ACHN (cell line): ENCODE measurements at places on chromosomes 4 and X.
A peak's percentile ranks its signal among the peaks of the same experiment; 100 is the strongest.

DNA sequence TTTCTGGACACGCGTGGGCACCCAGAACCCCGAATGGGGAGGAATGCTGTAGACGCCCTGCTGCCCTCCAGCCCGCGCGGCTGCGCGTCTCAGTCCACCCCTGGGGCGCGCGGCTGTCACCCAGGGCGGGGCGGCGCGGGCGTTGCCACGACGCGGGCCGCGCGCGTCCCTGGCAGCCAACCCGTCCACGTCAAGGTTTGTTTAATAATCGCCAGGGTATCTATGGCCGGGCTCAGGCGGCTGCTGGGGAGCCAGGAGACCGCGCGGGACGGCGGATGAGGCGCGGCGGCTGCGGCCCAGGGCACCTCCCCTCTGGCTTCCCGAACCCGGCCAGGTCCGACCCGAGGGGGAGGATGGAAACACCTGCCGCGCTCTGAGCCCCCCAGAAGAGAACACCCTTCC, at the start of gene SPATA18:
SPATA18 (plus strand) TSS at position 92 of the 402 bp plus-strand sequence. CDS start 401 bp downstream, outside the sequence.
- peak; percentile 43 for DNase-seq

- DNase-seq: no peak
Measured at GRCh38 chr4:36439556-36439955, 158.1 kb downstream of the DTHD1 start.

DNA sequence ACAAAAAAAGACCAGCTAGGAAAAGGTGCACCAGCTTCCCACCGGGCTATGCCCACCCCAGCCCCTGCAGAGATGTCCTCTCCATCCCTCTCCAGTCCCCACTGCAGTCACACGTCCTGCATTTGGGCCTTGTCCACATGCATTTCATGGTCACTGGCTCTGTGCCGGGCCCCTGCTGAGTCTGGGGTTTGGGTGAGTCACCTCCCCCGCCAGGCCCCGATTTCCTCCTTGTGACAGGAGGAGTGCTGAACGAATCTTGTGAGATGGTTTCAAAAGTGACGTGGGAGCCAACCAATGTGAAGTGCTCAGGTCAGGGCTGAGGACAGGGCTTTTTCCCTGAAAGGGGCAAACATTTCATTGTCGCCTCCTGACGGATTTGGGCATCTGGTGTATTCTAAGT, 7.1 kb downstream of the CPZ start:
- DNase-seq: peak; percentile 93

DNA sequence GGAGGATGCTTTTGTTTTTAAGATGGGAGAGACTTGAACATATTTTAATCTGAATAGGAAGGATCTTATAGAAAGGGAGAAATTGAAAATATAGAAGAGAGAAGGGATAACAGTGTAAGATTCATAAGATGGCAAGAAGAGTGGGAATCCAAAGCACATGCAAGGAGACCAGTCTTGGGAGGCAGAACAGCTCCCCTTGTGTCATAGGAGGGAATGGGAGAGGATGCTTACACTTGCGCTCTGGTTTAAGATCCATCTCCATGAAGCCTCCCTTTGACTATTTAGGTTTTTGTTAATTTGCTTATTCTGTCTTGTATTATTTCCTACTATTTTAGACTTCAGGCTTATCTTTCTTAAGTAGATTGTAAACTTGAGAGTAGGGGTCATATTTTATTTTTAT, 42.7 kb downstream of the KIF4A start:
- no peak for DNase-seq

DNA sequence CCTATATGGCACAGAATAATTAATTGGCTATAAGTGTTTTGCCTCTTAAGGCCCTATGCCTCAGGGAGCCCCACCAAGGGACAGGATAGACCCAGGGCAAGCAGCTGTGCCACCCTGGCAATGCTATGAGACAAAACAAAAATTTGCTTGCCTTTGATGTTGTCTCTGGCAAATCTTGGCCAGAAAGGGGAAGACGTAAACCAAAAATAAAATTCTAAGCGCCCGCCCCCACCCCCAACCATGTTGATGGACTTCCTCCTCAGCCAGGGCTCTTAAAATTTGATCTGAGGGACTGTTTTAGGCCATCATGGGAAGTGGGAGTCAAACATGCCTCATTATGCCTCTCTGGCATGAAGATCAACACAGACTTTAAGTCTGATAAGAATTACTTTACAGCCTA, 130.5 kb upstream of the APOOL start:
- no peak for DNase-seq

GRCh38 chr4:181008164-181008563, 1235.0 kb upstream of the TENM3 start:
- peak; percentile 94 for DNase-seq

- no peak for DNase-seq
Measured at GRCh38 chrX:21781525-21781924, 23.6 kb upstream of the SMPX start.

GRCh38 chrX:84044051-84044450, 143.9 kb downstream of the RPS6KA6 start:
- DNase-seq: no peak

- no peak for DNase-seq
Measured at GRCh38 chr4:156521631-156522030, 450.0 kb downstream of the PDGFC start.

- no peak for DNase-seq
Measured at GRCh38 chrX:45421806-45422205, 221.1 kb upstream of the DIPK2B start.

GRCh38 chr4:10198365-10198764, 81.8 kb upstream of the WDR1 start:
- no peak for DNase-seq

DNA sequence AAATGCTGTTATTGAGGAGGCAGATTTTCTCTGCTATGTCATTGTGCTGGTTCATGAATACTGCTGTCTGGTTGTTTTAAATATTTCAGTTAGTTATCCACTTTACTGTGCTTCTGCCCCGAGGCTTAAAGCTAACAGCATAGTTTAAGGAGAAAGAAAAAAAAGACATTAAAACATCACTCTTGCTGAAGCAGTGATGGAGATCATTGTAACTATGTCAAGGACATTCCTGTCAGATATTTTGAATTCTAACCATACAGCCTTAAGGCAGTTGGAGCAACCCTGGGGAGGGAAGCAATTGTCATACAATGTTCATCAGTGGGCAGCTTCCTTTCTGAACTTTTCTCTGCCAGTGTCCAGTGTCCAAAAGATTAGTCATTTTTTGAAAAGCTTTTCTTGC, 199.0 kb upstream of the DDX53 start:
- peak; percentile 13 for DNase-seq

GRCh38 chrX:110531873-110532580, 173.4 kb downstream of the RTL9 start:
- no peak for DNase-seq

GRCh38 chrX:20727447-20727846, 460.7 kb upstream of the RPS6KA3 start:
- DNase-seq: no peak

DNA sequence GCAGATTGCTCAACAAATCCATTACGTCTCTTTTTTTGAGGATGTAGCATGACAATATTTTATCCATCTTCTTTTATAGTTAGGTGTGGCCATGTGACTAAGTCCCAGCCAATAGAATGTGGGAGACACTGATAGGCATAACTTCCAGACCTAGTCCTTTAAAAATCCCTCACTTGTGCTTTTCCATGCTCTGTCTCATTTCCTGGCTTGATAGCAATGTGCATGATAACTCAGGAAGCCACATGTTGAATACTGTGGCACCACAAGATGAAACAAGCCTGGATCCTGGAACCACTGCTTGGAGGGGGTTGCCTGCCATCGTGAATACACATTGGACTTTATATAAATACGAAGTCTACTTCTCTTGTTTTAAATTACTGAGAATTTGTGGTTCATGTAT, 184.0 kb upstream of the NEIL3 start:
- DNase-seq: no peak

DNA sequence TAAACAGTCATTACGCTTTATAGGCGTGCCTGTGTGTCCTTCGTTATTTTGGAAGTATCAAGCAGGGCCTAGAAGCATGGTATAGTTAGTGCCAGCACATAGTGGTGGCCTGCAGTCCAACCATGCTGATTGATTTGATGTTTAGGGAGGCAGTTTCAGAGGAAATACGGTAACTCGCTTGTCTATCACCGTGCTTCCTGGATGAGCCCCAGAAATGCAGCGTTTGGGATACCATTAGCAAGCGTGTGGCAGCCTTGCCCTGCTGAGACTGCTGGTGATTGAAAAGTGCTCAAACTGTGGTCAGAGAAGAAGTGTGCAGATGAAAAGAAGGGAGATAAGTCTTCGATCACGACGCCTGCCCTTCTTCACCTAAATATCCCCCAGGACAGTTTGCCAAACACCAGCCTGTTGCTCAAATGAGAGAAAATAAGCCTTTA, 158.4 kb downstream of the CHIC2 start:
- peak; percentile 44 for DNase-seq

- DNase-seq: peak; percentile 67
Measured at GRCh38 chr4:164169591-164169990, 584.3 kb upstream of the SMIM31 start.

DNA sequence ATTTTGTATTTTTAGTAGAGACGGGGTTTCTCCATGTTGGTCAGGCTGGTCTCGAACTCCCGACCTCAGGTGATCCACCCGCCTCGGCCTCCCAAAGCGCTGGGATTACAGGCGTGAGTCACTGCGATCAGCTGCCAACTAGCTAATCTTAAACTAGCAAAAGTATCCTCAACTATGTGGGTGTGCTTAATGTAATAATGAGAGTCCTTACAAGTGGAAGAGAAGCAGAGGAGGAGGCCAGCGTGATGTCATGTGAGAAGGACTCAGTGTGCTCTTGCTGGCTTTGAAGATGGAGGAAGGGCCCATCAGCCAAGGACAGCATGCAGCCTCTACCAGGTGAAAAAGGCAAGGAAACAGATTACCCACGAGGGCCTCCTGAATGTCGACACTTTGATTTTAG, 19.6 kb downstream of the SCD5 start:
- DNase-seq: no peak

- DNase-seq: no peak
Measured at GRCh38 chrX:111270339-111270738, at the start of gene CAPN6. CAPN6 (minus strand) TSS chrX:111270483; CDS start chrX:111263936, 6,547 bp downstream.

GRCh38 chr4:153137159-153137558, 67.1 kb upstream of the TRIM2 start:
- DNase-seq: peak; percentile 45

DNA sequence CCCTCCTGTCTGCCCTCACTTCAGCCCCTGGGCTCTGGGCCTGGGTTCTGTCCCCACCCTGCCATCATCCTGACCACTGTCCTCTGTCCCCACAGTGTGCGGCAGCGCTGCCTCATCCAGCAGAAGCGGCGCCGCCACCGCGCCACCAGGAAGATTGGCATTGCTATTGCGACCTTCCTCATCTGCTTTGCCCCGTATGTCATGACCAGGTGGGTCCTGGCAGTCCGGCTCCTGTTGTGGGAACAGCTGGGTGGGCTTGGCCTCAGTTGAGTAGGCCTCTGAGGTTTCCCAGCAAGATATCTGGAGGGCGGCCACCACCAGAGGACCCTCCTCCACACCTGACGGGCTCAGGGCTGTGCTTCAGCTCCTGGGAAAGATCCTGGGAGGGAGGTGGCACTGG, 2.2 kb downstream of the GPR78 start:
- DNase-seq: no peak

DNA sequence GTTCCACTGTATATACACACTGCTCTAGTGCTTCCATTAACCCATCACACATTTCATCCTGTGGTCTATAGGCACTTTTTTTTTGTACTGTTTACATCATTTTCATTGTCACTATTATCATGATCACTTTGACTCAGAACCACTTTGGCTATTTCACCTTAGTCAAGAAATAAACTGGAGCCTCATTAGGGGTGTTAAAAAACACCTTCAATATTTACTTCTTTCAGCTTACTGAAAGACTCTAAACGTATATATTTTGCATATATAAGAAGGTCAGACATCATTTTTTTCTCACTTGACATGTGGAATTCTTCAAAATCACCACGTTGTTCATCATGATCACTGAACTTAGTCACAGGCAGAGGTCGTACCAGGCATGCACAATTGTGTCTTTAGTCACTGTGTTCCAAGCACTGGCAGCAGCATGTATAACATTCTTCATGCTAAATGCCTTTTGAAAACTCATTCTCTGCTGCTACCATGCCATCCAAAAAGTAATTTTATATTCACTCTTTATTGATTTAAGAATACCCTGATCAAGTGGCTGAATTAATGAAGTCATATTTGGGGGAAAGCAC, 229.2 kb upstream of the ARSJ start:
- no peak for DNase-seq

DNA sequence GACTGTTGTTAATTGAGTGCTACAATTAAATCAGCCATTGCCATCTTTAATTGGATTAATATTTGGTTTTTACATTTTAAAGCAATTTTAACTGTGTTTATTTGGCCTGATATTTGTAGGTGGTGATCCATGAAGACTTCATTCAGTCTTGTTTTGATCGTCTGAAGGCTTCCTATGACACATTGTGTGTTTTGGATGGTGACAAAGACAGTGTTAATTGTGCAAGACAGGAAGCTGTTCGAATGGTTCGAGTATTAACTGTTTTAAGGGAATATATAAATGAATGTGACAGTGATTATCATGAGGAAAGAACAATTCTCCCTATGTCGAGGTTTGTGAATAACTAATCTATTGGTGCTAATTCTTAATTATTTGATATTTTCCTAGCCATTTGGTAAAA, 82.6 kb downstream of the USP9X start:
- no peak for DNase-seq

GRCh38 chr4:111992351-111993168, 152.7 kb upstream of the FAM241A start:
- no peak for DNase-seq

DNA sequence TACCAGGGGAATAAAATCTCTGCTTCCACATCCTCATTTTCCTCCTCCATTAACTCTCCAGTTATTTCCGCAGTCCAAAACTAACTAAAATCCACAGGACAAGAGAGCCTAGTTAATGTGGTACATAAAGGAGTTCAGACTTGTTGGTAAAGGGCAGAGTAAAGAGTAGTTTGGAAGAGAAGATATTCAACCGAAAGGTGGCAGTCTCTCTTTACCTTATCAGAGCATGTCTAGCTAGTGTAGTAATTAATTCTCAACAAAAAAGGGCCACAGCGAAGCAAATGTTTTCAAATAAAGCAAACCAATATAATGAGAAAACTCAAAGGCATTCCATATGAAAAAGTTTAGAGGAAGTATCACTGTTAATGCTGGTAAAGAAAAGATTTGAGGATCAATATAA, 286.5 kb downstream of the GLUD2 start:
- no peak for DNase-seq
